Activated CD8-positive, alpha-beta memory T cell treated with anti-CD3 and anti-CD28 coated beads, Interleukin-2, amount 10 ng/mL, durations not matched to agents 7 days and 5 days (primary cell): ENCODE measurements at places on chromosomes 7 and 10. TPM values are rescaled to one million over a fixed set of nuclear protein-coding genes. Genes with fewer than 3 reads are reported as not detected.

The TLL2 gene
- not detected for total RNA-seq

GRCh38 chr10:33067481-33067880 lies 109.5 kb upstream of the ITGB1 start:
- H3K27ac ChIP-seq, result no peak overlapping the region
- no peak overlapping the region for H3K4me3 ChIP-seq
- no peaks in the 10 kb centered on the region for H3K36me3 ChIP-seq
- no peak for DNase-seq

- H3K36me3 ChIP-seq, result peaks cover 5% of the 10 kb centered on the region
- no peaks in the 10 kb centered on the region for H3K27me3 ChIP-seq
- peak overlapping the region; percentile 75 for H3K27ac ChIP-seq
- H3K4me1 ChIP-seq, result peaks cover 35% of the 10 kb centered on the region
- no peak for DNase-seq
Measured at GRCh38 chr10:45673074-45673648, 589 bp upstream of the ZFAND4 start.

GRCh38 chr7:84248843-84249242 lies 54.3 kb upstream of the SEMA3A start:
- H3K27me3 ChIP-seq, result no peaks in the 10 kb centered on the region
- H3K36me3 ChIP-seq, result no peaks in the 10 kb centered on the region
- H3K4me1 ChIP-seq, result no peaks in the 10 kb centered on the region
- H3K4me3 ChIP-seq, result no peak overlapping the region
- DNase-seq, result no peak

The HOXA7 gene
- total RNA-seq, result not detected

DNA sequence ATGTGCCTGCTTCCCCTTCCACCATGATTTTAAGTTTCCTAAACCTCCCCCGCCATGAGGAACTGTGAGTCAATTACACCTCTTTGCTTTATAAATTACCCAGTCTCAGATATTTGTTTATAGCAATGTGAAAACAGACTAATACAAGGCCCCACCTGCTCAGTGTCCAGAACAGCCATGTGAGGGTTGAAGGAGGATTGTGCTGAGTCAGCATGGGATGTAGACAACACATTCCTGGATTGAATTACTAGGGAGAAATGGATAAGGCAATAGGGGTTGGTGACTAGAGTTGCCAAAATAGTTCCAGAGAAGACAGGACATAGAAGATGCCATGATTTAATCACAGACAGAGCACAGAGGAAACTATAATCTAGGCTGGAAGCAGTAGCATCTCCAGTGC lies 270.3 kb downstream of the GFRA1 start:
- no peak overlapping the region for H3K4me3 ChIP-seq
- no peaks in the 10 kb centered on the region for H3K36me3 ChIP-seq
- H3K27me3 ChIP-seq, result no peaks in the 10 kb centered on the region
- H3K27ac ChIP-seq, result no peak overlapping the region
- DNase-seq, result no peak

DNA sequence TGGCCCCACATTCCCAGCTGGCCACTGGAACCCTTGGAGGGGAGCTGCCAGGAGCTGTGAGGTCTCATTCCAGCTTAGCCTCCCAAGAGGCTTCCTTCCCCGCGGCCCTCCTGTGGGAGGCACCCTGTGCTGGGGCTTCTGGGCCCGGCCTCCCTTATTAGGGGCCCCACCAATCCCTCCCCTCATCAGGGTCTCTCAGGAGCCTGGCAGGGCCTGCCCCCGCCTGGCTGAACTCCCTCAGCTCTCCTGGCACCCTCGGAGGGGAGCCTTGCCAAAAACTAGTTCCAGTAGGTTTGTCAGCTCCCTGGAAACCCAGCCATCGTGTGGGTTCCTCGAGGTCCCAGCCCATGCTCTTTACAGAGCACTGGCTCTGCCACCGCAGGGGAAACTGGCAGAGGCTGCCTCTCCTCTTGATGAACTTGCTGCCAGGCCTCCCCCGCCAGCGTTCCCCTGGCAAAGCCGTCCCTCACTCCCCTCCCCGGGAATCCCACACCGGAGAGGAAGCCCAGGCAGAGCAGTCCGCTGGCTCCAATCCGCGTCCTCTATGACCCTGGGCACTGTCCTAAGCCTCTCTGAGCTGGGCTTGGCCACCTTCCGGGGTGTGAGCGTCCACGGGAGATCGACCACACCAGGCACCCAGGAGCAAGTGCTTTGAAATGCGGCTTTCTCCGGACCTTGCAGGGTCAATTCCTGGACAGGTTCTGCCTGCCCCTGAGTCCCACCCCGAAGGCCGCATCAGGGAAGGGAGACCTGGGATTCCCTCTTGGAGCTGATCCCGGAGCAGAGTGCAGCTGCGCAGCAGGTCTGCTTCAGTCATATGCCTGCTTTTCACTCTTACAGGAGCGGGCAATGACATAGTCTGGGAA lies 139.8 kb downstream of the ARHGAP22 start:
- H3K4me3 ChIP-seq, result no peak overlapping the region
- H3K27ac ChIP-seq, result no peak overlapping the region
- H3K36me3 ChIP-seq, result no peaks in the 10 kb centered on the region
- H3K4me1 ChIP-seq, result peaks cover 9% of the 10 kb centered on the region
- H3K27me3 ChIP-seq, result no peaks in the 10 kb centered on the region

DNA sequence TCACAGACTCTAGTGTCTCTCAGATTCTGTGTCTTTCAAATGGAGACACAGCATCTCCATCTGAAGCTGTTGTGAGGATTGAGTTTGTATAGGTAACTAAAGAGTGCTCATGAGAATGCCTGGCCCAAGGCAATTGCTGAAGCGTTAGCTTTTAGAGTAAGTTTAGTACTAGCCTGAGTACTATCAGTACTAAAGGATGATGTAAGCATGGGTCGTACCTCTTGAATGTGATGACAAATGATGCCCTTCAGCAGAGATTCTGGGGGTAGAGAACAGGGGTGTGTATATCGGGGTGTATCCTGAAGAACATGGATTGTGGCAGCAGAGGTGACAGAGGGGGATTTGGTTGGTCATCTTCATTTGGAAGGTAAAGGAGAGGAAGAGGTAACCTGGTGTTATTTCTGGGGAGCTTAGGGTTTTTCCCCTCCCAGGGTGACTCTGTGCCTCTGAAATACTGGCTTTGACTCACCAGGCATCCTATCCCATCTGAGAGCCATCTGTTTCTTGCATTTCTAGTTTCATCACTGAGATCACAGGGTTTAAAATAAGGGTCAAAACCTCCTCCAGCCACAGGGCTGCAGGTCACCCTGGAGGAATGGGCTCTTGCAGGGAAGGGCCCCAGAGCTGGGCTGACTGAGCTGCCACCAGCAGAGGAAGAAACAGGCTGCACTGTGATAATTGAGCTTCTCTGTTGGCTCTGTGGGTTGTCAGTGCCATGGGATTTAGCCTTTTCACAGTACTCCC lies 756.0 kb downstream of the KCNMA1 start:
- H3K4me3 ChIP-seq, result no peak overlapping the region
- H3K27me3 ChIP-seq, result no peaks in the 10 kb centered on the region
- H3K27ac ChIP-seq, result no peak overlapping the region

GRCh38 chr10:122435212-122435827 lies 19.1 kb upstream of the ARMS2 start:
- H3K27me3 ChIP-seq, result peaks cover 2% of the 10 kb centered on the region
- H3K27ac ChIP-seq, result no peak overlapping the region
- no peak for DNase-seq
- no peaks in the 10 kb centered on the region for H3K36me3 ChIP-seq

GRCh38 chr10:88374392-88375175 lies 208.5 kb downstream of the RNLS start:
- H3K27ac ChIP-seq, result peak overlapping the region; percentile 16
- no peak overlapping the region for H3K4me3 ChIP-seq
- no peak for DNase-seq
- H3K27me3 ChIP-seq, result no peaks in the 10 kb centered on the region

GRCh38 chr7:17668122-17668521 lies 272.2 kb downstream of the SNX13 start:
- no peak overlapping the region for H3K27ac ChIP-seq
- DNase-seq, result no peak
- no peaks in the 10 kb centered on the region for H3K36me3 ChIP-seq
- H3K4me3 ChIP-seq, result no peak overlapping the region

DNA sequence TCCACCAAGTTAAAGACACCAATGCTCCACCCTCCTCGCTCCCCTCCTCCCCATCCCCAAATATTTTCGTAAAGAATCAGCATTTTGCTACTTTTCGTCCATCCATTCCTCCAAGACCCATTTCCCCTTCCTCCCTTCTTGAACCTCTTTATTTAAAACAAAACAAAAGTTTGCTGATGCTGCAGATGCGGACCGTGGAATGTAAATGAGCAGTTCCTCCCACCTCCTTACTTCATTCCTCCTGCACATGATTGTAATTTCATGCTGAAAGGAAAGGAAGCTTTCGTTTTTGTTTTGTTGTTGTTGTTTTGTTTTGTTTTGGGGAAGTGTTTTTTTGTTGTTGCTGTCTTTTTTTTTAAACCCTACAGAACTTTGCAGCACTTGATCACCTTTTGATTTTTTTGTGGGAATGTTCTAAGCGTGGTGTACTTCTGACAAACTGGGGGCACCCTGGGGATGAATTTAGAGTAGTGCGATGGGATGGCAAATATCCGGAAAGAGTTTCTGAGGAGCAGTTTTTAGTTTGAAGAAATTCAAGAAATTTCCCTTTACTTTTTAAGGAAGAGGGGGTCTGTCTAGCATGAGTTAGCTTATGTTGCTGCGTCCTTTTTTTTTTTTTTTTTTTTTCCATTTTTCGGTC lies 177.3 kb downstream of the TCF7L2 start:
- no peaks in the 10 kb centered on the region for H3K36me3 ChIP-seq
- peaks cover 68% of the 10 kb centered on the region for H3K27me3 ChIP-seq
- DNase-seq, result no peak
- no peak overlapping the region for H3K4me3 ChIP-seq
- H3K27ac ChIP-seq, result no peak overlapping the region

GRCh38 chr10:98664329-98665042 lies 217.8 kb upstream of the HPS1 start:
- H3K36me3 ChIP-seq, result no peaks in the 10 kb centered on the region
- no peak overlapping the region for H3K4me3 ChIP-seq
- no peak overlapping the region for H3K27ac ChIP-seq

DNA sequence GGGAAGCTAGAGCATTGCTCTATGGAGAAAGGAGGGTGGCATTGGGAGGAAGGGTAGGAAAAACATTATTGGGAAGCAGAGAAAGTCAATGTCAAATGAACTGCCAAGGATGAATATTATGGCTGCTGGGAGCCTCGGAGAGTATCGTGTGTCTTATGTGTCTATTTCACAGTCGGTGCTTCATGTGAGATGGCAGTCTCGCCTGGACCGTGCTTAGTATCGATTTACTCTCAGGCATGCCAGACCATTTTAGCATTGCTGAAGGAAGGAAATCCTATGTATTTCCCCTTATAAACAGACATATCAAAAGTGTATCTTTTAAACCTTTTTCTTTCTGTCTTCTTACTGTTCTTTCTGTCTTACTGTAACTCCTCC lies 612.6 kb downstream of the AUTS2 start:
- H3K27ac ChIP-seq, result no peak overlapping the region
- H3K27me3 ChIP-seq, result no peaks in the 10 kb centered on the region
- no peaks in the 10 kb centered on the region for H3K4me1 ChIP-seq
- no peak overlapping the region for H3K4me3 ChIP-seq

GRCh38 chr10:89327803-89328441 lies at the start of gene IFIT3:
Gene IFIT3 (plus strand): TSS chr10:89327997. CDS start chr10:89328074, 77 bp downstream.
- H3K4me1 ChIP-seq, result peaks cover 43% of the 10 kb centered on the region
- H3K4me3 ChIP-seq, result peak within 1 kb of the TSS; percentile 88
- H3K36me3 ChIP-seq, result peaks cover 77% of the 10 kb centered on the region
- peak within 1 kb of the TSS; percentile 95 for H3K27ac ChIP-seq

The ANXA8L1 gene
- not detected for total RNA-seq

DNA sequence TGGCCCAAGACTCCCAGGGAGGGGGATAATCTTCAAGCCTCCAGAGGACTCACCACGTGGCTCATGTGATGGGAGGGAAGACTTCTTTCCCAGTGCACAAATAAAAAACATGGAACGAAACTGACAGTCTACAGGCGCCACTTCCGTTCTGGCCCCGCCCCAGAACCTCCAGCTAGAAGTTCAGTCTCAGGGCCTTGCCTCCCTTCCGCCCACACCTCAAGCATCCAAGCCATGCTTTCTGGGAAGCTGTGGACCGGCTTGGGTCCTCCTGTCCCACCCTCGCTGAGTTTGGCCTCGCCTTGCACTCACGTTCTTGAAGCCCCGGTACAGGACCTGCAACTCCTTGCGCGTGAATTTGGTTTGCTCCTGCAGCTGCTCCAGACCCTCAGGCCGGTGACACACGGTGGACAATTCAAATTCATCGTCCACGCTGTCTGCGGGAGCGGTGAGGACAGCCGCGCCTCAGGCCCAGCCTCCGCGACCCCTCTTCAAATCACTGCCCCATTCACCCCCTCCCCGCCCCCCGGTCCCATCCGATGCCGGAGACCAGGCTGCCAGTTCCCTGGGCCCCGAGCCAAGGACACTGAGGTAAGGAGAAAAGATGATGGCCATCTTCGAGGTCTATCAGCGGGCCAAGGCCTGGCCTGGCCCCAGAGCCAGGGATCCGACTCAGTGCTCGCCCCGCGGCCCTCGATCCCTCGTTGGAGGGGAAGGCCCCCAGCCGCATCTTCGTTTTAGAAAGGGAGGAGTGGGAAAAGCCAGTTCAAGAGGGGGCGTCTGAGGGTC lies 10.7 kb upstream of the OGA start:
- H3K4me1 ChIP-seq, result peaks cover 31% of the 10 kb centered on the region
- H3K36me3 ChIP-seq, result peaks cover 2% of the 10 kb centered on the region
- no peak for DNase-seq
- H3K4me3 ChIP-seq, result no peak overlapping the region

- H3K4me3 ChIP-seq, result no peak overlapping the region
- no peak for DNase-seq
- no peaks in the 10 kb centered on the region for H3K36me3 ChIP-seq
- H3K27me3 ChIP-seq, result no peaks in the 10 kb centered on the region
- no peaks in the 10 kb centered on the region for H3K4me1 ChIP-seq
Measured at GRCh38 chr10:64379898-64380297, 858.7 kb downstream of the REEP3 start.

The MALRD1 gene
- total RNA-seq, result not detected

DNA sequence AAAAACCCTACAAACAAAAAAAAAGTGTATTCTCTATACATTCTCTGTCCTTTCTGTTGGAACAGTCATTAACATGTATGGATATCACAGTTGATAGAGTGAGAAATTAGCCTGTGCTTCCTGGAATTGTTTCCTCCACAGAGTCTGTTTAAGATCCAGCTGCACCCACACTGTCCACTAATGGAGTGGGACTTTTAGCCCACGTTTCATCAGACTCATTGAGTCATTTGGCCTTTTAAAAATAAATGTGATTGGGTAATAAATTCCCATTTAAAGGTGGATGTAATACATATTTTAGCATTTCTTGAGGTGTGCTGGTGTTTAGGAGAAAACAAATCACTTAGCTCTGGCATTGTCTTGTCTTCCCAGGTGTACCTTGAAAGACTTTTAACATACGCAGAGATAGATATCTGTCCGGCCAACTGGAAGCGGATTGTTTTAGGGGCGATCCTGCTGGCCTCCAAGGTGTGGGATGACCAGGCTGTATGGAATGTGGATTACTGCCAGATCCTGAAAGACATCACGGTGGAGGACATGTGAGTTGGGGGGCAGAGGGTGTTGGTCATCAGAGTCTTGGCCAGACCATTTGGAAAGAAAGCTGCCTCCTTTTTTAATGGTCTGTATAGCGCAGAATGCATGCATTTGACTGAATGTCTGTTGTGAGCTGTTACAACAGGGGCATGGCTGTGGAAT lies 52.3 kb upstream of the GJD4 start:
- H3K4me1 ChIP-seq, result no peaks in the 10 kb centered on the region
- H3K36me3 ChIP-seq, result peaks cover 12% of the 10 kb centered on the region
- no peaks in the 10 kb centered on the region for H3K27me3 ChIP-seq
- DNase-seq, result no peak
- H3K4me3 ChIP-seq, result no peak overlapping the region
- no peak overlapping the region for H3K27ac ChIP-seq

- no peaks in the 10 kb centered on the region for H3K27me3 ChIP-seq
- no peak overlapping the region for H3K4me3 ChIP-seq
- no peak overlapping the region for H3K27ac ChIP-seq
- DNase-seq, result no peak
- H3K4me1 ChIP-seq, result no peaks in the 10 kb centered on the region
Measured at GRCh38 chr7:90951986-90952954, 312.0 kb upstream of the FZD1 start.

The SPDYE6 gene
- not detected for total RNA-seq

The LBX1 gene
- not detected for total RNA-seq
